Colonic mucosa (tissue), 4 donors: ENCODE measurements at places on chromosomes 2 and 18. TPM values are rescaled to one million over a fixed set of nuclear protein-coding genes. Genes with fewer than 3 reads are reported as not detected.

DNA sequence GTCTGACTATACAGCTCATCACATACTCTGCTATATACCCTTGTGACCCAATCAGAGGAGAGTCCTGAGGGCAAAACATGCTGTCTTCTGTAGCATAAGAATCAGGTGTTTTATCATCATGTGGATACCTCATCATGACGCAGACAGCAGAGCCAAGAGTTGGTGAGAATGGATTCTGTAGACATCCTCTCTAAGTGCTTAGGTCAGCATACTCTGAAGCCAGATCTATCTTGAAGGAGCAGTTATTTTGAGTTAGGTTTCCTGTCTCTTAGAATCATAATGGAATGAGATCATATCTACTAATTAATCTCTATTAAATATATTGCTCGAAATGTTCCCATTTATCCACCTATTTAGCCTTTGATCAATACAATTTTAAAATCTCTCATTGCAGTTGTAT is 190.2 kb upstream of the KCNH7 start:
- H3K27me3 ChIP-seq, result no peaks in the 10 kb centered on the region
- no peak overlapping the region for H3K4me3 ChIP-seq
- no peak overlapping the region for H3K27ac ChIP-seq
- H3K4me1 ChIP-seq, result no peaks in the 10 kb centered on the region
- DNase-seq, result no peak

Gene NHEJ1
- 30.7 TPM for total RNA-seq

- no peaks in the 10 kb centered on the region for H3K4me1 ChIP-seq
- no peak overlapping the region for H3K4me3 ChIP-seq
- H3K36me3 ChIP-seq, result no peaks in the 10 kb centered on the region
- DNase-seq, result no peak
Measured at GRCh38 chr2:7014174-7014640, 97.0 kb downstream of the RNF144A start.

DNA sequence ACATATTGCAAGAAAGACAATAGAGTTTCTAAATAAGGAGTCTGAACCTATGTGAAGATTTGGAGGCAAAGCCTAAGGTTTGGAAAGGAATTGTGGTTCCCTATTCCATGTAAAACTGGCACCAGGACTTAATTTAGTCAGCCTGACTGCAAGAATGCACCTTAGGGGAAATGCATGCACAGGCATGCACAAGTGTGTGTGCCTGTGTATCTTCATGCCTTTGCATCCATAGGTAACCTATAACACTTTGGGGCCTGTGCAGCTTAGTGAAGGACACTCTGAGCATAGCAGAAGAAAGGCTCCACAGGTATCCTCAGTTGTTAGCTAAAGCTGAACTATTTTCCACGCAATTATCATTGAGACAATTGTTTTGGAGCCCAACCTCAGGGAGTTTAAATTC is 73.4 kb downstream of the RPRM start:
- no peak for DNase-seq
- no peaks in the 10 kb centered on the region for H3K36me3 ChIP-seq
- no peaks in the 10 kb centered on the region for H3K4me1 ChIP-seq
- H3K4me3 ChIP-seq, result no peak overlapping the region
- no peak overlapping the region for H3K27ac ChIP-seq

Gene IL36A
- total RNA-seq, result not detected

DNA sequence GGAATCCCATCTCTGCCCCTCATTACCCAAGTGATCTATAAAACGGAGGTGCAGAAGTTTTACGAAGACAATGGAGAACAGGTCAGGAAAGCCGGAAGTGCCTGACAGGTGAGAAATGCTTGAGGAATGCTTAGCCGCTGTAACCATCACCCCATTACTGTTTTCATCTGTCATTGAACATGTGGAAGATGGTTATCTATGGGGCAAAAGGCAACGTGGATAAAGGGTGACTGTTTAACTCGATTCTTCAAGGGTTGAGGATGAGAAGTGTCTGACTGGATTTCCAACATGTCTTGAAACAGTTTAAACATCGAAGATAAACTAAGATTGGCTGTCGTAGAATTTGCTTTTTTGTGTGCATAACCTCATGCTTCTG is 17.3 kb downstream of the HK2 start:
- no peak overlapping the region for H3K4me3 ChIP-seq
- no peaks in the 10 kb centered on the region for H3K27me3 ChIP-seq
- peaks cover 30% of the 10 kb centered on the region for H3K4me1 ChIP-seq

- no peaks in the 10 kb centered on the region for H3K27me3 ChIP-seq
Measured at GRCh38 chr2:180577567-180577966, 402.8 kb upstream of the UBE2E3 start.

Gene HJURP
- total RNA-seq, result 8.9 TPM

Gene SMYD1
- 1.9 TPM for total RNA-seq

Gene PFN4
- not detected for total RNA-seq

GRCh38 chr18:5515011-5515784 is 28.6 kb downstream of the EPB41L3 start:
- H3K27me3 ChIP-seq, result no peaks in the 10 kb centered on the region
- H3K27ac ChIP-seq, result peak overlapping the region; percentile 39
- no peaks in the 10 kb centered on the region for H3K4me1 ChIP-seq
- DNase-seq, result no peak

DNA sequence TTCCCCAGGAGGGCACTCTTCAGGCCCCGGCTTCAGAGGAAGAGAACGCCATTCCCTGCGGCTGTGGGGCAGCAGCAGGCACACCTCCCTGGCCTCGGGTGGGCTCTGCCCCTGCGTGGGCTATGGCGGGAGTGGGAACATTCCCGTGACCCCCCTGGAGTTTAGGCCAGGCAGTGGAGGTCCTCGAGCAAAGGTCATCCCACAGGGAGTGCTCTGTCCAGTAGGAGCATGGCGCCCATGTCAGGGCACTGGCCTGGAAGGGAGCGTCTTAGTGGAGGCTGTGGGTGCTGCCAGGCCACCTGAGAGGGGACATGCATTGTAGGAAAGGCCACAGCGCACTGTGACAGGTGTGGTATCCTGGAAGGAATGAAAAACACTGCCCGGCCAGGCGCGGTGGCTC is 9.2 kb upstream of the NFATC1 start:
- no peaks in the 10 kb centered on the region for H3K36me3 ChIP-seq
- no peak overlapping the region for H3K27ac ChIP-seq
- no peak overlapping the region for H3K4me3 ChIP-seq
- no peaks in the 10 kb centered on the region for H3K4me1 ChIP-seq
- no peaks in the 10 kb centered on the region for H3K27me3 ChIP-seq

Gene DBI
- total RNA-seq, result 291 TPM

GRCh38 chr2:119293254-119293653 is 69.6 kb downstream of the STEAP3 start:
- no peaks in the 10 kb centered on the region for H3K36me3 ChIP-seq
- H3K4me3 ChIP-seq, result no peak overlapping the region
- H3K4me1 ChIP-seq, result no peaks in the 10 kb centered on the region
- H3K27ac ChIP-seq, result no peak overlapping the region

Gene CFAP221
- total RNA-seq, result not detected

DNA sequence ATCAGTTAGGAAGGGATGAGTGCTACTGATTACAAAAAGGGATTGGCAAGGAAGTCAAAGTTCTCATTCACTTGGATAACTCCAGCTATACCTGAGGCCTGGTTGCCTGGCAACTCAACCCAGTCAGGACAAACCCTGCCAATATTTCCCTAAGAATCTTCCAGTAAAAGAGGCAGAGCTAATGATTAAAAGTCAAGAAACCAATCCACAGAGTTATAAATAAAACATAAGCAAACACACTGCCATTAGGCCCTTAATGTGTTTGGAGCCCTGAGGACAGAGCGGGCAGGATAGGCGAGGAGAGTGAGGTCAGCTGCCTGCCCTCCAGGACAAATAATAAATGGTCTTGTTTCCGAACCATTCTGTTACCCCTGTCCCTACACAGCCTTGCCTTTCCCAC is 215.6 kb upstream of the NABP1 start:
- no peaks in the 10 kb centered on the region for H3K36me3 ChIP-seq
- no peak for DNase-seq
- H3K4me1 ChIP-seq, result no peaks in the 10 kb centered on the region
- no peak overlapping the region for H3K27ac ChIP-seq
- no peak overlapping the region for H3K4me3 ChIP-seq

DNA sequence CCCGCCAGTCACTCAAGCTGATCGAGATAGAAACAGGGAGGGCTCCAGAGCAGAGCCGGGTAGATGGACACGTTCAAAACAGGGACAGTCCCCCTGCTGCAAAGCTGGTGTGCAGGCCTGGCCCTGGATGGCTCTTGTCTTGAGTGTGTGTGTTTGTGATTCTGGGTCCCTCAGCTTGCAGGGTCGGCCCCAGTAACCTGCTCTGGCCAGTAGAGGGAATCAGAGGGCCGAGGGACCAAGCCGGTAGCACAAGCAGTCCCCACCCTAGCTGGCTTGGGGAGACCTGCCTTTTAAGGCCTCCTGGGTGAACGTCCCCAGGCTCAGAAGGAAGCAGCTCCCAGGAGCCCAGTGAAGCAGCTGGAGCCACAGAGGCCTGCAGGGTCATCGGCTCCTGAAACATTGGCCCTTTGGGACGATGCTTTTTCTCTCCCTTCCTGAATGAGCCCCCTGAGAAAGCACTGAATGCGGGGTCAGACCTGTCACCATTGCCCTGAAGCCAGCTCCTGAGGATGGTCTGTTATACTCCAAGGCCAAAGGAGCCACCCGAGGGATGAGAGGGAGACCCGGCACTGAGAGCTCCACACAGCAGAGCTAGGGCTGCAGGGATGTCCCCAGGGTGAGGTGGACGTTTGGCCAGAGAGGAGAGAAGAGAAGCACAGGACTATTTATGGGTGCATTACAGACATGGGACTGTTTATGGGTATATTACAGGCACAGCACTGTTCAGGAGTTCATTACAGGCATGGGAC is 15.4 kb upstream of the MLPH start:
- no peaks in the 10 kb centered on the region for H3K27me3 ChIP-seq
- no peak overlapping the region for H3K27ac ChIP-seq
- H3K36me3 ChIP-seq, result no peaks in the 10 kb centered on the region
- DNase-seq, result no peak
- no peaks in the 10 kb centered on the region for H3K4me1 ChIP-seq
- H3K4me3 ChIP-seq, result no peak overlapping the region

DNA sequence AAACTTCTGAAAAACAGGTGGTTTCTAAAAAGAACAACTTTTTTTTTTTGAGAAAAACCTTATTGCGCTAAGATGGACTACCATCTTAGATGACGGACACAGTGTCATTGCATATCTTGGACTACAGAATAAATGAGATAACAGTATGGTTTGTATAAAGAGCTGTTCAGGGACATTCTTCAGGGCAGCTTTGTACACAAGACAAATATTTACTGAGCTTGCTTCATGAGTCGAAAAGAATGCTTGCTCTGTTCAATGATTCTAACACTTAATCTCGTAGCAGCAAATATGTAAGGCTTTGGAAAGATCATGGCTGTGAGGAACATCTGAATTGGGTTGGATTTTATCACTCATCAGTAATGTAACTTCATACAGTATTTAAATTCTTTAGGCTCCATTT is 282.5 kb upstream of the CWC22 start:
- H3K27ac ChIP-seq, result no peak overlapping the region
- DNase-seq, result no peak
- no peaks in the 10 kb centered on the region for H3K4me1 ChIP-seq

Gene ATP6V1C2
- 1.4 TPM for total RNA-seq

GRCh38 chr18:23244401-23244800 is 109.1 kb downstream of the CABLES1 start:
- no peak overlapping the region for H3K27ac ChIP-seq
- no peaks in the 10 kb centered on the region for H3K27me3 ChIP-seq
- no peaks in the 10 kb centered on the region for H3K4me1 ChIP-seq
- no peak for DNase-seq

DNA sequence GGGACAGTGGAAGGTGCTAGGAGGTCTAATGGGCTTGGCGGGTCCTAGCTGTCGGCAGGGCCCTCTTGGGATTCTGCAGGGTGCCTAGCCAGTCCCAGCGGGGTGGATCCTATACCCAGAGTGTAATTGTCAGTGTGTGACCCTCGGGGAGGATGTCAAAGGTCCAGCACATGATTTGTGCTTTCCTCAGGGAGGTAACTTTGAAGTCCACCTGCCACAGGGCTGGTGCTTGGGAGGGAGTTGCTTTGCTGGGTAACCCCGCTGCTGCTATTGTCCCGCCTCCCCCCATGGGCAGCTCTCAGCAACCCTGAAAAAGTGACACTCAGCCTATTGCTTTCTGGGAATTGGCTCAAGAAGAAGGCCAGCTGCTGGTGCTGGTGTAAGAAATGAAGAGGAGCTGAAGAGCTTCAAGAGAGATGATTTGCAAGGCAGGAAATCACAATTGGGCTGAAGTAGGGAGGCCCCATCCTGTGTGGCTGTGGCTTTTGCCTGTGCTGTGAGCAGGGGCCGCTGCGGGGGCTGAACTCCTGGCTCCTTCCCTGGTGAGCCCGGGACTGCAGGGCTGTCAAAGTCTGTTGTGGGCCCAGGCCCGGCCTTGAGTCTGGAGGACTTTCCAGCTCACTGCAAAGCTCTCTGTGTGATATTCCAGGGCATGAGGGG is 36.4 kb downstream of the EMILIN2 start:
- H3K27me3 ChIP-seq, result no peaks in the 10 kb centered on the region
- H3K36me3 ChIP-seq, result no peaks in the 10 kb centered on the region
- no peaks in the 10 kb centered on the region for H3K4me1 ChIP-seq
- H3K27ac ChIP-seq, result no peak overlapping the region

- H3K4me1 ChIP-seq, result no peaks in the 10 kb centered on the region
- no peak overlapping the region for H3K27ac ChIP-seq
- no peaks in the 10 kb centered on the region for H3K27me3 ChIP-seq
- H3K36me3 ChIP-seq, result no peaks in the 10 kb centered on the region
- no peak for DNase-seq
- H3K4me3 ChIP-seq, result no peak overlapping the region
Measured at GRCh38 chr2:200086911-200087310, 131.5 kb downstream of the MAIP1 start.

DNA sequence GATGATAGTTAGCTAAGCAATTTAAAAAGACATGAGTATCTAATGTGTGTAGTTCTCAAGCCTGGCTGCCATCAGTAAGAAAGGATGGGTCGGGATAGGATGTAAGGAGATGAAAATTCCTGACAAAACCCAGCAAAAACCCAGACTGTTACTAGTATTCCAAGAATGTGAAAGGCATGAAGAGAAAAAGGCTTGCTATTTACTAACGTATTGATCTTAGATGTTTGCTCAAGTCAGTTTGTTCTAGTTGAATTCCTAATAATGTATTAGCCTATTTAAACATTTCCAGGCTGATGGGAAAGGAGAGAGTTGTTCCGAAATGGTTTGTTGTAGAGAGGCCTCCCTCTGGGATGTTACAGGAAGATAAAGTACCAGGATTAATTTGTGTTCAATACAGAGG is 88.2 kb downstream of the ZNF532 start:
- no peak for DNase-seq
- H3K36me3 ChIP-seq, result no peaks in the 10 kb centered on the region
- H3K4me1 ChIP-seq, result no peaks in the 10 kb centered on the region
